ENCODE measurements at places on chromosomes 7 and 10.
A peak's percentile ranks its signal among the peaks of the same experiment; 100 is the strongest.

- DNase-seq = no peak
These were observed 612 bp downstream of the HILPDA start for GRCh38 chr7:128456255-128456725.

DNA sequence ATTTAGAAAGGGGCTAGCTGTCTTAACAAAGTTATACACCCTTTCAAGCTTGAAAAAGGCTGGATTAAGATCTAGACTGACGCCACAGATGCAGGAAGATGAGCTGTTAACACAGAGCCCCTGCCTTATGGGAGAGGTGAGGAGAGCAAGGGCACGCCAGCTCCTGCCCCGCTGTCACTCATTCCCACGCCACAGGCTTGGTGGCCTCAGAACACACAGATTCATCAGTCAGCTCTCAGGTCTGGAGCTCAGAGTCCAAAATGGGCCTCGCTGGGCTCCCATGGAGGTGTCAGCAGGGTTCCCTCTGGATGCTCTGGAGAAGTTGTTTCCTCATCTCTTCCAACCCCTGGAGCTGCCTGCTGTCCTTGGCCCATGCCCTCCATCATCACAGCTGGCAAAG, 554.2 kb downstream of the TCERG1L start:
- DNase-seq = no peak

- no peak for DNase-seq
These were observed 244.2 kb downstream of the POU6F2 start for GRCh38 chr7:39221901-39222300.

GRCh38 chr10:4658777-4659176, 167.2 kb upstream of the AKR1E2 start:
- DNase-seq = peak; percentile 49

DNA sequence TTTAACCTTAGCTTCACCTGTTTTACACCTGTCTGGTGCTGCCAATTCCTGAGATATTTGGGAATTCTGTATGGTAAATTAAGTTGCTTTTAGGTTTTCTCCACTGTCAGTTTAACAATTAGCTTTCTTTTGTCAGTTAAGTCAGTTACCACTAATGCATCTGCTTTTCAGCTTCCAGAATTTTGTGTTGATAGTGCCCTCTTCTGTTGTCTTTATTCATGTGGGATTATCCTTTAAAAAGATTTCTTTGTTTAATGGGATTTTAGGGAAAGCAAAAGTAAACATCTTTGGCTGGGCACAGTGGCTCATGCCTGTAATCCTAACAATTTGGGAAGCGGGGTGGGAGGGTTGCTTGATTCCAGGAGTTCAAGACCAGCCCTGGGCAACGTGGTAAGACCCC, 8.1 kb downstream of the TFAM start:
- no peak for DNase-seq

- peak; percentile 38 for DNase-seq
These were observed 30.6 kb downstream of the CFAP46 start for GRCh38 chr10:132911786-132912097.

GRCh38 chr10:49080071-49080470, 35.3 kb downstream of the VSTM4 start:
- peak; percentile 73 for DNase-seq

- peak; percentile 28 for DNase-seq
These were observed 395.9 kb downstream of the AUTS2 start for GRCh38 chr7:69994218-69994617.

DNA sequence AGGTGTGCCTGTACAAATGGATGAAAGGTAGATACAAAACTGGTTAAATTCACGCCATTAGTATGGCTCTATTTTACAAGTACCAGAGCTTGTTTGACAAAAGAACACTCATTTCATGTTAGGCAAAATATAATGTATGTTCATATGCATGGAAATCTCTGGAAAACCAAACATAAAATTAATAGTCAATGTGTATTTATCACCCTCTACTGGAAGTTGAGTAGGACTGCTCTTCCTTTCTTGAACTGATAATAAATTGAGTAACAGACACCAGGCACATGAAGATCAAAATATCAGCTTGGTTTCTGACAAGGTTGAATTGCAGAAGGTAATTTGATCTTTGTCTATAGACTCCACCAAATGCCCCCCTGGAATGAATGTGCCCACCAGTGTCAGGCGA, 19.8 kb upstream of the AKR1B1 start:
- DNase-seq = no peak

GRCh38 chr10:78857193-78857592, 211.6 kb upstream of the ZMIZ1 start:
- no peak for DNase-seq

GRCh38 chr7:33556472-33556871, 348.9 kb upstream of the BMPER start:
- no peak for DNase-seq

- DNase-seq = no peak
These were observed 349.8 kb downstream of the PHTF2 start for GRCh38 chr7:78148166-78148894.

DNA sequence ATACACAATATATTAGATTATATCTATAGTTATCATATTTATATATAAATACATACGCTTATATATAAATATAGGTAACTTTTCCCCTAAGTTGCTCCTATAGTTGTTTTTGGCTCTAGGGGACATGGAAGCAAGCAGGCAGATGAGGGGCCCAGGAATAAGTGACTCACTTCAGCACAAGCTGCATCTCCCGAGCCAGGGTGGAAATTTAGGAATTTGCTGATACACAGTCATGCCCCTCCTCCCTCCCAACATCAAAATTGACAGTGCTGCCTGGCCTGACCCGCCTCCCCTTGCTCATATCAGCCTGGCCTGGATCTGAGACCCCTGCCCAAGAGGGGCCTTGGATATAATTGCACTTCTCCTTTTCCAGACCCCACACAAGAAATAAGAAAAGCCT, 33.8 kb downstream of the MKI67 start:
- DNase-seq = no peak

DNA sequence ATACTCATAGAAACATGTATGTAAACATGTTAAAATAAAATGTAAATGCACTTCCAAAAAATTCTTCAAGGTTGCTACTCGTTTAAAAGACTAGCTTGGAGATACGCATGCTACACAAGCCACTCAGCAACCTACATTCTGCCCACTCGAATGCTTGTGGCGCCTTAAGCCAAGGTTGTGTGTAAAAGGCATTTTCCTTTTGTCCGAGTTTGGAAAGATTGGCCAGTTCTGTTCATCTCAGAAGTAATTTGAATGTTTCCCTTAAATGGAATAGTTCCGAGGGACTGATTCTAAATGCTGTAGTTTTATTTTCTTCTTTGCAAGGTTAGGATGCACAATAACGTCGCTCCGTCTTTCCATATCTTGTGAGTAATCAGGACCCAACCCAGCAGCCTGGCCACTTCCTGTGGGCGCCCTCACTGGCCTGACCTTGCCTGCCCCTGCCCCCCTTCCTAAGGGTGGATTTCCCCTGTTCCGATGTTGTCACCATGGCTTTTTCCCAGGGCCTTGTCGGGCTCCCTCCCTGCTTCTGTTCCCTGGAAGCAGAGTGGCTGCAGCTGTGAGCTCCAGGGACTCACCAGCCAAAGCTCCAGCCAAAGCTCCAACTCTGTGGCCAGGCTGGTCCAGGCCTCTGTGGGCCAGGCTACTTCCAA, 70.6 kb downstream of the PTPRE start:
- DNase-seq = peak; percentile 45

- DNase-seq = no peak
These were observed 99.6 kb downstream of the C10orf90 start for GRCh38 chr10:126570621-126571602.

- no peak for DNase-seq
These were observed 138.9 kb upstream of the SVIL start for GRCh38 chr10:29773675-29774091.

- no peak for DNase-seq
These were observed 36.6 kb downstream of the SBDS start for GRCh38 chr7:66958538-66959350.
